ENCODE measurements at places on chromosomes 5 and 9.

GRCh38 chr5:56290378-56291078 is 57.4 kb upstream of the ANKRD55 start:
- no peak for DNase-seq

DNA sequence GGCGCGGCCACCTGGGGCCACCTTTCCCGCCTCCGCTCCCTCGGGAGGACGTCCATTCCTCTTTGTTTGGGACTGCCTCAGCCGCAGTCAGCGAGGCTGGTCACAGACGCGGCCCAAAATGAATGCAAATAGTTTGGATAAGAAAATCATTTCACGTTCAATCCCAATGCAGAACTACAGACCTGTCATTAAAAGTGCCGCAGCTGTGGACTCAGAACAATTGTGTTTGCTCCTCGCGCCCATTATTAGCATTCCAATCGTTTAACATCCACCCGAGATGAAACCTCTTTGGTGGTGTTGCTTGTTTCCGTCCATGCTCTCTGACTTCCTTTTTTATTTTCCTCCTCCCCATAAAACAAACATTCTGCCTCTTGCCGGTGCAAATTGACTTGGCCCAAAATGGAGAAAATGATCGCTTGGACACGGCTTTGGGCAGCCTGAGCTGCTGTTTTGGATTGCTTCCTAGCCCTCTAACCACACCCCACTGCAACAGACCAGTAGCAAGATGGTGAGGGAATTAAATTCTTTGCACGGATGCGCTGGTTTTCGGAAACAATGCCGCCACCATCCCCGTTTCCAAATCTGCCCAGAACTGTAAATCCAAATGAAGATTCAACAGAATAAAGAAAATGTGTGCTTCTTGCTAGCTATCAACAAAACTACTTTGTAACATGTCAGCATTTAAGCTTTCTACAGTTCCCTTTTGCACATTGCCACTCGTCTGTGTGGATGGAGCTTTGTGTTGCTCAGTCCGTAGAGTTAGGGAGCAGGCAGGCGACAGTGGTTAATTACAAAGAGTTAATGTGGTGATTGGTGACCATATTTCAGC is 784 bp downstream of the NLN start:
- peak; percentile 8 for DNase-seq

DNA sequence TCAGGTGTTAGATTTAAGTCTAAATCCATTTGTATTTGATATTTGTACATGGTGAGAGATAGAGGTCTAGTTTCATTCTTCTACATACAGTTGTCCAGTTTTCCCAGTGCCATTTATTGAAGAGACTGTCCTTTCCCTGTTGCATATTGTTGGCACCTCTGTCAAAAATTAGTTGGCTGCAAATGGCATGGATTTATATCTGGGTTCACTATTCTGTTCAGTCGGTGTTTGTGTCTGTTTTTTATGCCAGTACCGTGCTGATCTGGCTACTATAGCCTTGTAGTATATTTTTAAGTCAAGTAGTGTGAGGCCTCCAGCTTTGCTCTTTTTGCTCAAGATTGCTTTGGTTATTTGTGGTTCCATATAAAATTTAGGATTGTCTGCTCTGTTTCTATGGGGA is 176.2 kb upstream of the DMRT1 start:
- DNase-seq: no peak

- no peak for DNase-seq
Measured at GRCh38 chr9:36443581-36443980, 43.5 kb upstream of the RNF38 start.

- DNase-seq: no peak
Measured at GRCh38 chr9:124124729-124125650, 113.4 kb downstream of the LHX2 start.

DNA sequence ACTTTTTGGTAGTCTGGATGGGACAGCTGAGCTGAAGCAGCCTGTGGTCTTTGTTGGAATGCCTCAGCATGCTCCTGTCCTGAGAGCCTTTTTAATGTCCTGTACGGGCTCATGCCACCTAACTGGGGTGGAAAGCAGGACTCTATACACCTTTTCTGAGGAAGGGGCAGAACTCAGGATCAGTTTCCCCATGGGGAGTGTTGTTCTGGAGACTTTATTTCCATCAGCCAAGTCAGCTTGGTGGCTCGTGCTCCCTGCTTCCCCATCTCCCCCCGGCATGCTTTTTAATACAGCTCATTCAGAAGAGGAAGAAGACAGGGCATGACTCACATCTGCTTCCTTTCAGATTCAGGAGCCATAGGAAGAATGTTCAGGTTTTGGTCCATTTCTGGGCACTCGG is 5.1 kb upstream of the SEPTIN8 start:
- peak; percentile 31 for DNase-seq
